Activated CD4-positive, alpha-beta T cell treated with anti-CD3 and anti-CD28 coated beads for 48 hours (primary cell): ENCODE measurements at places on chromosomes 11 and 22.

DNA sequence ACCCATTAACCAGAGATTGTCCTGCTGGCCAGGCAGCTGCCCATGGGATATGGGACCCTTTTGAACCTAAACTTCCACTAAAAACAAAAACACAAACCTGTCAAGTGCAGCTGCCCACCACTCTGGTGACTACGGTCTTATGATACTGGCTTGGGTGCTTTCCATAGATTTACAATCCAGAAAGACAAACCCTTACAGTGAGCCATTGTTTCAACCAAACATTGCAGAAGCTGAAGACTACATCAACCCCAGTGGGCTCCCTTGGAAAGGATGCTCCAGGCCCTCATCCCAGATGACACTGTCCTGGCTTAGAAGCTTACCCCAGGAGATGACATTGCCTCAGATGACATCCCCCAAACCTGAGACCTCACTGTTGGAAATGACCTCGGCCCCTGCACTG lies 56.9 kb upstream of the WNT11 start:
- DNase-seq: no peak

DNA sequence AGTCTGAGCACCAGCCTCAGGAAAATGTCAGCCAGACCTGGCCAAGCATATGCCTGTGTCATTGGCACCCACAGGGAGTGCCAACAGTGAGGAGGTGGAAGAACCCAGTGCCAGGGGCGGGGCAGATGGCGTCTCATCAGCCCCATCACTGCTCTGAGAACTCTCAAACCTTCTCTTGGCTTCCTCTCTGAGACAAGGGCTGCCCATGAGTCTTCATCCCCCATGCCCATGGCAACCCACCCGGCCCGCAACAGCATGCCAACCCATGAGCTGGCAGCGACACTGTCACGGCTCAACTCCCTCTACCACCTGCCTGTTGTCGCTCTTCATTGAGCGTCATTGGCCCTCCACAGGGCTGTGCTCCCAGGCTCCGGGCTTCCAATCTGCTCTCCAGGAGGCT lies 340.5 kb downstream of the BUD13 start:
- no peak for DNase-seq

- no peak for DNase-seq
Measured at GRCh38 chr22:48257685-48258055, 1495.2 kb downstream of the TBC1D22A start.

GRCh38 chr22:30423301-30423958 lies 2.1 kb upstream of the MTFP1 start:
- DNase-seq: peak; percentile 80

DNA sequence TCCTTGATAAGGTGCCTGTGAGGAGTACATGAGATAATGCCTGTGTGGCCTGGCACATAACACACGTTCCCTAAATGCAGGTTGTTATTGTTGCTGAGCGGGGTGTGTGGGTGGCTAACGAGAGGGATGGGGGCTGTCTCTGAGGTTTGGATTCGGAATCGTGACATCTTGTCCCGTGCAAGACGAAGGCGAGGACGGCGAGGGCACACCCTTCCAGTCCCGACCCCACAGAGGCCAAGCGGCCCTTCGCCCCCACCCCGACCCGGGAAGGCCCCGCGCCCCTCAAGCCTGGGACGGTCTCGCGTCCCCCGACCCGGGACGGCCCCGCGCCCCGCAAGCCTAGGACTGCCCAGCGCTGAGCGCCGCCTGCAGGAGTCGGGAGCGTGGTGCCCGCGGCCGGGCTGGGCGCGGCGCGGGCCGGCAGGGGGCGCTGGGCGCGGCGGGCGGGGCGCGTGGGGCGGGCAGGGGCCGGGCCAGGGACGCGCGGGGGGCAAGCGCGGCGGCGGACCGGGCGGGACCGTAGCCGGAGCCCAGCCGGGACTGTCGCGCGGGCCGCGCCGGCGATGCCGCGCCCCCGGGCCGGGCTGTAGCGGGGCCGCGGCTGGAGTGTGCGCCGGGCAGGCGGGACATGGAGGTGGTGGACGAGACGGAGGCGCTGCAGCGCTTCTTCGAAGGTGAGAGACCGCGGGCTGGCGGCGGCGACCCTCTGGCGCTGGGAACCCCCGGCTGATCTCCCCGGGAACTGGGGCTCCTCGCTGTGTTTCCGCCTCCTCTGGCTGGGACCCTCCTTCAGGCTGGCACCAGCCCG lies at the start of gene MYRF:
MYRF (plus strand) TSS at position 520 of the 808 bp plus-strand sequence; CDS start at position 629, 109 bp downstream.
- DNase-seq: peak; percentile 60

DNA sequence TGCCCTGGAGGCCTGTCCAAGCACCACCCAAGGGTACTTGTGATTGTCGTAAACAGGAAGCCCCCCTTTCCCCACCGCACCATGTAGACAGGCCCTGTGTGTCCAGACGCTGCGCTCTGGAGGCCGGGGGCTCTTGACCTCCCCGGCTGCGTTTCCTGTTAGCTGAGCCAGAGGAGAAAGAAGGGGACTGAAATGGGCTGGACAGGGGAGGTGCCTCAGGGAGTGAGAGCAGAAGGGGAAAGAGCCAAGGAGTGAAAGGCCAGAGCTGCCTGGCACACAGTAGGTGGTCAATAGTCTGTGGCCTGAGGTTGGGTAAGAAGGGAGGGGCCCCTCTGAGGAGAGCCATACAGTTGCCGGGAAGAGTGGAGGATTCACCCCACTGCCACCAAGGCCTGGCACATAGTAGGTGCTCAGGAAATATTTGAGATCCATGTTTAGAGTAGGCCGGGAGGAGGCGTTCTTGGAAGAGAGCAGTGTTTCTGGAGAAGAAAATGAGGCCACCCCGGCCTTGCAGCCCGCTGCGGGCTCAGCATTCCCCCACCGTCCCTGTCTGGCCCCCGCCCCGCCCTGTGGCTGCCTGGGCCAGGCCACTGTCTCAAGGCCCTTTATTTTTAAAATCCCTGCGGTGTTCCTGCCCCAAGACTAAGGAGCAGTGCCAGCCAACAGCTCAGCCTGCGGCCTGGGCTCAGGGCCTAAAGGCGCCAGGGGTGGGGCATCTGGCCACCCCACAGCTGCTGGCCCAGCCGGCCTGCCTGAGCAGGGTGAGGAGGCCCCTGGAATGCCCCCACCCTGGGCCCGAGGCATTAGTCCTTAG lies 13.6 kb upstream of the CDC42EP1 start:
- DNase-seq: no peak

DNA sequence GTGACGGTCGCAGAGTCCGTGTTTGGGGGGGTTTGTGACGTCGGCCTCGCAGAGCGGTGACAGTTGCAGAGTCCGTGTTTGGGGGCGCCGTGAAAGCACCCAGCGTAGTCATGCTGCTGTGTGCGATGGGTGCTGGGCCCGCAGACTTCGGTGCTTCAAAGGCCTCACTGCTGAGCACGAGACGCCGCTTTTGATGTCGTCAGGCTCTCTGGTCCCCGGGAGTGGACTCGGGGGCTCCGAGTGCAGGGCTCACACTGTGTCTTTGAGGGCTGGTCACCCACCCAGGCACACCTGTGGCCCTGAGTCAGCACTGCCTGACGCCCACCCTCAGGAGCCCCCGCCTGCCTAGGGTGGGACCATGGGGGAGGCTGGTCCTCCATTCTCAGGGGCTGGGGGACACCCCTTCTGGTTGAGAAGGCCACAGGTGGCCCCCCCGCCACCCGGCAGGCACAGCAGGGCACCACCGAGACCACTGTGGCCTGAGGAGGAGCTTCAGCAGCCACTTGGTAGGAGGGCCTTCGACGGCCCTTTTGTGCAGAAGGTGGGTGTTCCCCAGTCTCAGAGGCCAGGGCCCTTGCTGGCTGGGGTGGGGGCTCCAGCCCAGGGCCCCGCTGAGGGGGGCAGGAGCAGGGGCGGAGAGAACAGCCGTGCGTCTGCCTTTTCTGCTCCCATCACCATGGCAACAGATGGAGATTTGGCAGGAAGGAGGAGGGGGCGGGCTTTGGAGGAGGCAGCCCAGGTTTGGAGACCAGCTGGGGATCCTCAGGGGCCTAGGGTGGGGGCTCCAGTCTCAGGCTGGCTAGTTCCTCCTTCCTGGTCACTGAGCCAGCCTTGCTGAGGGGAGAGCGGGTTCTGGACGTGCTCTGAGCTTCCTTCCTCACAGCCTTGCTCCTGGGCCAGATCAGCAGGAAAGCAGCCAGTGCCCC lies 20.9 kb downstream of the BRSK2 start:
- no peak for DNase-seq

GRCh38 chr22:35970616-35971455 lies 57.8 kb downstream of the RBFOX2 start:
- DNase-seq: no peak

DNA sequence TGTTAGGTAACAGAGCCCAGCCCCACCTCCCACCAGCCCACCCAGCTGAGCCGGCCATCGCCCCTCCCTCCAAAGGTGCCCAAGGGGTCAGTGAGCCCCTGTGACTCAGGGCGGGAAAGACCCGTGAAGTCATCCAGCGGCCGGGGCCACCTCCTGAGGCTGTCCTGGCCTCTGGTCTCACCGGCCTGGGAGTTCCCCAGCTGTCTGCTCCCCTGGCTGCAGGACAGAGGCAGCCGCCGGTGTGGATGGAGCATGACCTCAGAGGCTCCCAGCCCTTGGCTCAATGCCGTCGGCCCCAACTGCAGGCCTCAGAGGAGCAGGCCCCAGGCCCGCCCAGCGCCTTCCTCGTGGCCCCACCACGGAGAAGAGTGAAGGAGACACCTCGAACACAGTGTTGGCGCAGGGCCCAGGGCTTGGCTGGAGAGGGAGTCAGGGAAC lies 28.7 kb downstream of the RPL3 start:
- DNase-seq: no peak

GRCh38 chr11:44572884-44573283 lies 7.4 kb downstream of the CD82 start:
- peak; percentile 67 for DNase-seq

- no peak for DNase-seq
Measured at GRCh38 chr22:49567899-49568750, 259.5 kb downstream of the BRD1 start.

DNA sequence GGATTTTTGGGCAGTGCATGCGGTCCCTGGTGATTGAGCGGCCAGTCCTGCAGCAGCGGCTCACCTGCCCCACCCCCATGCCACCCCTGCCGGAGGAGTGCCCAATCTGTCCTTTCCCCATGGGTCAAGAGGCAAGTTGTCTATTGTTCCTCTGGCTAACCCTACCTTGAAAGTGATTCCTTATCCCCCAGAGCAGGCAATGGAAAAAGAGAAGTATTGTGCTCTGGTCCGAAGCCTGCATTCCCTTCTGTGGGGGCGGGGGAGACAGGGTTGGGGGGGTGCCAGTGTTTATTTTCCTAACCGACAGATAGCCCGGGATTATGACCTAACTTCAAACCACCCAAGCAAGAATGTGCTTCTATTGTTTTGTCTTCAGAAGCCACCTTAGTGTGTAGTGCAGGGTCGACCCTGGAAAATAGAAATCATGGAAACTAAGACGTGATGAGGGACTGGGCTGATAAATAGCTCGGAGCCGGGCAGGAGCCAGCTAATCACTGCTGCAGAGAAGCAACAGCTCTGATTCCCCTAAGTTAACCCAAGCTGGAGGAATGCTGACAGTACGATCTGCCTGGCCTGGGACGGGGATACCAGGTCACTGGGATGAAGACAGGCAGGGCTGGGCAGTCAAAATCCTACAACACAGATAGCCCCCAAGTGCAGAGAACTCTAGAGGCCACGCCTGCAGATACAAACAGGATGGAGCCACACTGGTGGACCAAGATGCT lies 38.7 kb upstream of the ATXN10 start:
- no peak for DNase-seq

DNA sequence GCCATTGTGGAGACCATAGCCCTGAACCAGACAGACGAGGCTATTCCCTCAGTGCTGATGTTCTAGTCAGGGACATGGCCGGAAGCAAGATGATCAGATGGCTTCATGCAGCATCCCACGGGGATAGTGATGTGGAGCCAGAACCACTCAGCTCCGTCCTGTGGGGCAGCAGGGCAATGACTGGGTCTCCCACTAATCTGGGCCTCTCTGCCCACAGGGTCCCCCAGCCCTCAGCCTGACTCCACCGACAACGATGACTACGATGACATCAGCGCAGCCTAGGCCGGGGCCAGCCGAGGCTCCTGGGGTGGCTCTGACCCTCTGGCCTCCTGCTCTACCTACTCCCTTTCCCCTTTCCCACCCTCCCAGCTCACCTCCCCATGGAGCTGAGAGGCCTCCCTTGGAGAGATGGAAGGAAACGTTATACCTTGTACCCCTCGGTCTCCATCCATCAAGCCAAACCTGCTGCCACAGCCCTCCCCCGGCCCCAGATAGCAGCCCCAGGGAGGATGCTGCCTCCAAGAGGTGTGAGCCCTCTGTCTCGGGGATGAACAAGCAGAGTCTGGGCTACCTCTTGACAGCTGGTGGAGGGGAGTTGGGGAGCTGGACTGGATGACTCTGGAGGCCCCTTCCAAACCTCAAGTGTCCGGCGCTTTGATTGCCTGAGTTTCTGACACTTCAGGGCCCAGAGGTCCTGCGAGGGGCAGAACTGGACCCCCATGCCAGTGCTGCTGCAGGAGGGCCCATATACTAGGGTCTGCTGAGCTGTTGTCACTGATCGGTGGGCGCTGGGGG lies 47.8 kb downstream of the CD6 start:
- DNase-seq: no peak

- peak; percentile 12 for DNase-seq
Measured at GRCh38 chr22:26401726-26402125, 27.3 kb upstream of the ASPHD2 start.

GRCh38 chr22:24975813-24976341 lies 23.4 kb downstream of the KIAA1671 start:
- DNase-seq: no peak

DNA sequence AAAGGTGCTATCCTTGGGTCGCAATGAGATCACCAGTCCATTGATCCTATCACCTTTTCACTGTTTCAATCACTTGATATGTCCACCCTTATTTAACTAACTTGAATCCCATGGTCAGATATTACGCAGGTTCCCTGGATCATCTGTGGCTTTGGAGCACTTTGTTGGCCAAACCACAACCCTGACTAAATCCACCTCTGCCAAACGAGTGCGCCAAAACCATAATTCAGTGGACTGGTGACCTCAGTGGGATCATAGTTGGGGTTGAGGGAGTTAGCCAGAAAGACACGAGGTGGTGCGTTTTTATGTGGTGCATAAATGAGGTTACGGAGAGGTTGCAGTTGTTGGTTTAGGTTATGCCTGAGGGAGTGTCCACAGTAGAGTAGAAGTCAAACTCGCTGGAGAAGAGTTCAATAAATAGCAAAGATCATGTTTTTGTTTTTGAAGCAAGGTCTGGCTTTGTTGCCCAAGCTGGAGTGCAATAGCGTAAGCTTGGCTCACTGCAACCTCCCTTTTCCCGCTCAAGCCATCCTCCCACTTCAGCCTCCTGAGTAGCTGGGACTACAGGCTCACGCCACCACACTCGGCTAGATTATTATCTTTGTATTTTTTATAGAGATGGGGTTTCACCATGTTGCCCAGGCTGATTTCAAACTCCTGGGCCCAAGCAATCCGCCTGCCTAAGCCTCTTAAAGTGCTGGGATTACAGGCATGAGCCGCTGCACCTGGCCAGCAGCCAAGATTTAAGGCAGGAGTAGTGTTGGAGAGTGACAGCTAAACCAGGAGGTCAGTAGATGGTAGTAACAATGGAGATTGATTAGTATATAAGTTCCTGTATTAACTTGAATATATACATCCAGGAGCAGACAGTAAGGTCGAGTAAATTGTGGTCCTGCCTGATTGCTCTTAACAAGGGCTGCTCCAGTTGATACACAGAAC lies 4.5 kb downstream of the FOXR1 start:
- no peak for DNase-seq
